GM12864 (cell line): ENCODE measurements at places on chromosomes 1 and 21.
A peak's percentile ranks its signal among the peaks of the same experiment; 100 is the strongest.

GRCh38 chr1:153932156-153933131 is 9.7 kb upstream of the GATAD2B start:
- no peak for DNase-seq

- no peak for DNase-seq
Measured at GRCh38 chr1:180130651-180131050, 24.0 kb upstream of the QSOX1 start.

DNA sequence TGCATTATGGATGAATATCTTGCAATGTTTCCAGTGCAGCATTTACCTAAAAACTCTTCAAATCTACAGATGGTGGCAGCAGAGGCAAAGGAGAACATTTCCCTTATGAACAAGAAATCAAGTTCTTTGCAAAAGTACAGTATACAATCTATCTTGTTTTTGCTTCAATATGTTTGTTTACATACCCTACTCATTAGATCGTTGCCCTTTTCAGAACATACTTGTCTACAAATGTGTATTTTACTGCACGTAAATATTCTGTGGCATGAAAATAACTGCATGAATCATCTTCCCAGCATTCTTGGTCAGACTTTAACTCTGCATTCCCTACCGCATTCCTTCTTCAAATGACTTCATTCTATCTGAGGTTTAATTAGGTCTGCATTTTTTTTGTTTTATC is 212.7 kb downstream of the ZP4 start:
- DNase-seq: no peak

DNA sequence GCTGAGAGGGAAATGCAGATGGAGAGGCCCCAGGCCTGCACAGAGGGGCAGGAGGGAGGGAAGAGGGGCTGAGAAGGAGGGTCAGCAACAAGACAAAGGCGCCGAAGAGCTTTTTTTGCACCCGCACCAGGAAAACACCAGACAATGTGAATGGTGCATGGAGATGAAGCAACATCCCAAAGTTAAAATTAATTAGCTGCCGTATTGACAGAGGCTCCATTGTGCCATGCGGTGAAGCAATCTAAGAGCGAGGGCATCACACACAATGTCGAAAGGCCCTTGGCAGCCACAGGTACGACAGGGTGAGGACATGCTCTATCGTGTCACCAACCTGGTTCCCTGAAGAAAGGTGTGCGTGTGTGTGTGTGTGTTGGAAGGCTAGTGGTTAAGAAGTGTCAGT is 41.2 kb downstream of the SSBP3 start:
- DNase-seq: no peak

- no peak for DNase-seq
Measured at GRCh38 chr1:49333906-49334305, 557.2 kb upstream of the BEND5 start.

DNA sequence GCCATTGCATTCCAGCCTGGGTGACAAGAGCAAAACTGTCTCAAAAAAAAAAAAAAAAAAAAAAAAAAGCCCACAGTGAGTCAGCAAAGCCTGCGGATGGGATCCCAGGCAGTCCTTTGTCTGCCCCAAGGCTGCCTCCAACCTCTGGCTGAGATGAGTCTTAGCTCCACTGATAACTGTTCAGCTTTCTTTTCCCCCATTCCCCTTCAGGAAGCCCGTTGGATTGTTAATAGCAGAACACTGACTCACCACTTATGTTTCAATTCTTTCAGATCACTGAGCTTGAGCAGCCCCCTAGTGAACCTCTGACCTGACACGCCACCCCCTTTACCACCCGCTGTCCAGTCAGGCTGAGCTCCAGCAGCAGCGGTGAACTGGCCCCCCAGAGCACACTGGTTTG is 57.5 kb downstream of the ERG start:
- no peak for DNase-seq

DNA sequence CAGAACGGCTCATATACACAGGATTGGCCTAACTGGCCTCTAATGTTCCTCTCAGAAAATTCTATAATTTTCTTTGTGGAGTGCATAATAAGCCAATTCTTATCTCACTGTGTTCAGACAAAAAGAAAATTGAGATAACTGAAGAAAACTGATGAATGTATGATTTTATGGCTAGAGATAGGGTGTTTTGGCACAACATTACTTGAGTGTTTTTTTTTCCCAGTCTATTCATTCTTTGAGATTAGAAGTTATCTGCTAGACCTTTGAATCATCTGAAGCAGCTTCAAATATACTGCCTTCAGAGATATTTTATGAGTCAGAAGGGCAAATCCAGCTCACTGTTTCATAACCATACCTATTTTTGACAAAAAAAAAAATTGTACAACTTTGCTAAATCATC is 85.6 kb downstream of the VAV3 start:
- DNase-seq: no peak

GRCh38 chr1:41762251-41762650 is 156.5 kb downstream of the HIVEP3 start:
- no peak for DNase-seq

- no peak for DNase-seq
Measured at GRCh38 chr21:14583629-14584255, 37.6 kb upstream of the SAMSN1 start.

DNA sequence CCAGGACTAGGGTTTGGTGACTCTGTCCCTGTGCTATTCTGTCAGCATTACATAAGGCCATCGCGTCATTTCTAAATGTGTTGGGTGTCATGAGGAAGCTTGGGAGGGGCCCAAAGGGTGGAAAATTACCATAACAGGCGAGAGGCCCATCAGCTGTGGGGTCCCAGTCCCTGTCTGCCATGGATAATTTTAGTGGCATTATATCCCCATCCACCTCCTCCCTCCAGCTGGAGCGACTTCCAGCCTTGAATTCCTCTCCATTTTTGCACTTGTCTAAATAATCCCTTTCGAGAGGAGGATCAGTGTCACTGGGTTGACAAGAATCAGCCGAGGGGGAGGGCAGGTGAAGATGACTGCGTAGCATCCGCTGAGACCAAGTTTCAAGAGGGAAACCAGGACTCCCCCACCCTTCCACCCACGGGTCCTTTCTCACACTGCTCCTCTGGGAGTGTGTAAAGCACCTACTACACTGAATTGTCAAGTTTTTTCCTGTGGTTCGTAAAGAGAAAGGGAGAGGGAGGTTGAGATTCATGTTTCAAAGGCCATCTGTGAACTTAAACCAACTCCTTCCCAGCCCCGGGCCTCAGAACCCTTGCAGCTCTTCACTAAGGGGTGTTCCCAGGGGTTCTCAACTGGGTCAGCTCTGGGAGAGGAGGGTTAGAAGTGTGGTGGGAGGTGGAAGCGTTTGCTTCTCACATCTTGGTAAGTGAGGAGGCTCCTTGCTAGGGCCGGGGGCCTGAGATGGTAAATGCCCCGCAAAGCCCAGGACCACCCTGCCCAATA is 29.2 kb downstream of the VASH2 start:
- peak; percentile 87 for DNase-seq

DNA sequence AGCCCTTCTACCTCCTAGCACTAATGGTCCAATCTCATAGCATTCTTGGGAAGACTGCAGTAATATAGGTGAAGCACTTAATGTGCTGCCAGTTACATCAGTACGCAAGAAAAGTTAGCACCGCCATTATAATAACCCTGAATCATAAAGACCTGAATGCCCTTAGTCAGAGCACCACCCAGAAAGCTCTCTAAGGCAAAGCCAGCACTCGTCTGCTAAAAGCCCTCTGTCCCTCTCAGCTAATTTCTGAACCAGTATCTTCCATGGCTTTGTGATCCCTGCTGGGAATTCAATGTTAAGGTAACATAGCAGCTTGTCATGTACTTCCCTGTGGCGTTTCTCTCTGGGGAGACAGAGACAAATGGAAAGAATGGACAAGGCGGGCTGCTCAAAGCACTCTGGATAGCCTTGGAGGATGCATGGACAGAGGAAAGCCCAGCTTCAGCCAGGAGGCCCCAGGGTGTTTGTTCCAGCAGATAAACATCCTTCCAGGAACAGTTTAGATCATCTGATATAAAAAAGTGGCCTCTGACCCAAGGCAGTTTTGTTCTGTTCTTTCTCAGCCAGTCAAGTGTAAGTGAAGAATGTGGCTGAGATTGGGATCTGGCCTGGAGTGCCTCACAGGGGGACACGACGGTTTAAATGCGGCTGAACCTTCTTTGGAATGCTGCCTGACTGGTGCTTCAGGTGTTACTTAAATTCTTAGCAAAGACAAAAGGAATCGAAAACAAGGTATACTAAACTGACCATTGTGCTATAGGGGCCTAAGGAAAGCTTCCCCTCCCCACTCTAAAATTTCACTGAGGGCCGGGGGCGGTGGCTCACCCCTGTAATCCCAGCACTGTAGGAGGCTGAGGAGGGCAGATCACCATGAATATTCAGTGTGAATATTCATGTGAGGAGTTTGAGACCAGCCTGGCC is 58.1 kb upstream of the VTCN1 start:
- no peak for DNase-seq

DNA sequence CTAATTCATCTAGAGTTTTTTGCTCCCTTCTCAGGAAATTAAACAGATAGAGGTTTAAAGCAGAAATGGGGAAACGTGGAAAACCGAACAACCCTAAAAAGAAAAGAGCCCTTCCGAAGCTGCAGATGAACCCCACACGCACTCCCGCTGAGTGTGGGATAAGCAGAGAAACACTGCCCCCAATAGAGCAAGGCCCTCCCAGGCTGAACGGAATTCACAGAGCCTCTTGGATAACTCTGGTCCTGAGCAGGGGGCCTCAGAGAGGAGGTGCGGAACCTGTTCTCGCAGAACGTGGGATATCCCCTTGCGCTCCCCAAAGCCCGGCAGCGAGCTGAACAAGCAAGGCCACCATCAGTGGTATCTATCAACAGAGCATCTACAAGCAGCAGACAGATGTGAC is 44.9 kb downstream of the SSBP3 start:
- DNase-seq: no peak

GRCh38 chr1:72283307-72284083 is 1.2 kb upstream of the NEGR1 start:
- no peak for DNase-seq

- DNase-seq: no peak
Measured at GRCh38 chr1:1438531-1439381, 3.3 kb downstream of the VWA1 start.

- no peak for DNase-seq
Measured at GRCh38 chr1:201676197-201676596, 137.3 kb downstream of the NAV1 start.

GRCh38 chr1:208351838-208352237 is 107.7 kb upstream of the PLXNA2 start:
- DNase-seq: no peak

- DNase-seq: no peak
Measured at GRCh38 chr1:45411510-45411899, 71.3 kb upstream of the MUTYH start.

GRCh38 chr1:17567582-17567981 is 28.1 kb downstream of the ARHGEF10L start:
- DNase-seq: no peak

- no peak for DNase-seq
Measured at GRCh38 chr1:235588916-235589515, 60.6 kb downstream of the GNG4 start.

GRCh38 chr1:234751678-234752077 is 141.7 kb upstream of the IRF2BP2 start:
- no peak for DNase-seq

DNA sequence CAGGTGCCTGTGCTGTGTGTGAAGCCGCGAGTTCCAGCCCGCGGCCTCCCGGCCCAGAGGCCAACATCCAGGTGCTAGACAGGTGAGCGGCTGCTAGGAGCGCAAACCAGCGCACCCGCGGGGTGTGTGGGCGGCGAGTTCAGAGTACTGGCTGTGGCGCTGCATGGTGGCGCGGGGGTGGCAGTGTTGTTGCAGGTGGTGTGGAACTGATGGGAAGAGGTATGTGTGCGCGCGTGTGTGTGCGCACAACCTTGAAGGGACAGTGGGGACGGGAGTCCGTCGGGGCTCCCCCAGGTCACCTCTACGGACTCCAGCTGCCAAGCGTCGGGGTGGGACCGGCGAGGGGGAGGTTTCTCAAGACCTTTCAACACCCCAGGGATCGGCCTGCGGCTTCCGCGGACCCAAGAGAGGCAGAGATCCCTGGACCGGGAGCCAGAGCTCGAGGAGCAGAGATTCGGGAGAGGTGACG is 433 bp upstream of the DMBX1 start:
- no peak for DNase-seq

- no peak for DNase-seq
Measured at GRCh38 chr1:96820107-96820506, 98.5 kb downstream of the PTBP2 start.

GRCh38 chr1:201486187-201486586 is 17.2 kb upstream of the PHLDA3 start:
- DNase-seq: no peak

DNA sequence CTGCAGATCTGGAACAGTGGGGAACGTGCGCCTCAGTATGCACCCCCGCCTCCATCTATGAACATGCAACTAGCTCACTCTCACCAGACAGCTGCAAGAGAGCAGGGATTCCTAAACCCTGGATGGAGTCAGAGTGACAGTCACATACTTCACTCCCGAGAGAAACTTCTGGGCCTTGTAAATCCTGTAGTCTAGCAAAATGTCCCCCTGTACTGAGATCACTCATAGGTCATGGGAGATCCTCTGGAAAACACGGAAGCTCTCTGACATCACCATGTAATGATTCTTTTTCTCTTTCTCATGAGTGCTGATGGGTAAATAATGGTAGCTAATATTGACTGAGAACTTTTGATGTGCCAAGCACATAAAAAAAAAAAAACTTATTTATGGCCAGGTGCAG is 23.4 kb upstream of the TARDBP start:
- DNase-seq: no peak

DNA sequence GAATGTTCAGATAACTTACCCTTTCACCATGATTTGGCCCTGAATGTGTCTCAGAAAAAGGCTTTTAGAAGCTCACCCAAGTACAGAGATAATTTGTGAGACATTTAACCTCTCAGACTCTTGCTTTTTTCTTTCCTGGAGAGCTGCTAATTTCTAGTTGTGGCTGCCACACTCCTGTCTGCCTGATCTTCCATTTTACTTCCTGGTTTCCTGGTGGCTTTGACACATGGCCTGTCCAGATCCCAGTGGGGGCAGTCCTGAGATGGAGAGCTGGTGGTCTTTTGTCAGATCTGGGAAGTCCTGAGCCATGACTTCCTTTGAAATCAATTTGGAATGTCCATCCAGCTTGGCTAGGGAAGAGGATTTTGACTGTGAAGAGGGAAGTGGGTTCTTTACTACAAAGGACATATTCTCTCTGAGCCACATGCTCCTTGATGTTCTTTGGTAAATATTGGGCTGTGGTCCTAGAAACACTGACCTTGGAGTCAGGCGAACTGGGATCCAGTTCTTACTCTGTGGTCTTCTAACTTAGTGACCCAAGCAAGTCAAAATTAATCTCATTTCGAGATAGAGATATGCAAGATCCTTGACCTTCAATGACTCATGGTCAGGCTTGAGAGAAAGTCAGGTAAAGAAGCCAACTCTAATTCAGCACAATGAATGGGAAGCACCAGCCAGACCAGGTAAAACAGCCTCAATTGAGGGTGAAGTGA is 78.0 kb upstream of the HSD17B7 start:
- DNase-seq: no peak

DNA sequence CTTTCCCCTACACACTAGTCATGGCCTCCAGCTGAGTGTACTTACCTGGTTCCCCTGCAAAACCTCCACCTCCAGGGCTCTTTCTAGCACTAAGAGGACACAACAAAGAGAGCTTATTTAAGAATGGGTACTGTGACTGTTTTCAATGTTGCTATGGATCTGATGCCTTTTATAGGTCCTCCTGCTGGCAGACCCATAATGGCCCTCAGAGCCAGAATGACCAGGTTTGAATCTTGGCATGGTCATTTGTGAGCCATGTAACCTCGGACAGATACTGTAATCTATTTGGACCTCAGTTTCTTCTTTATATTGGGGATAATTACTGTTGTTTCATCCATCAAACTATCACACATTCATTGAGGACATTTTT is 137.6 kb upstream of the USP24 start:
- DNase-seq: no peak
